ENCODE measurements at places on chromosomes 5 and 9.

GRCh38 chr5:168187614-168188013 is 103.8 kb upstream of the WWC1 start:
- DNase-seq: no peak

DNA sequence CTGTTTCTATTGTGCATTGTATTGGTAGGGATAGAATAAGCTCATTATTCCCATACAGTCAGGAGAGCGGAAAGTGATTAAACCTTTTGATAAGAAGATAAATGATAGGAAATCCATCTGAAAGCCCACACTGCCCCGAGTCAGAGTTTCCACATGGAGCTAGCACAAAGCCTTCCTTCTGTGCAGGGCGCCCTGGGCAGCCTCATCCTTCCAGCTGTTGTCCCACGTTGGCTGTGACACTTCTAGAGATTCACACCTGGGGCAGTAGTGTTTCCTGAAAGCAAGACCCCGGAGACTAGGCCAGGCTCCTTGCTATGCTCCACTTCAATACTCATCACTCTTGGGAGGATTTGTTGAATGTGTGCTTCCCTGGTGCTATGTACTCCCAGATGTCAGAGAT is 172.4 kb downstream of the SEMA6A start:
- no peak for DNase-seq

DNA sequence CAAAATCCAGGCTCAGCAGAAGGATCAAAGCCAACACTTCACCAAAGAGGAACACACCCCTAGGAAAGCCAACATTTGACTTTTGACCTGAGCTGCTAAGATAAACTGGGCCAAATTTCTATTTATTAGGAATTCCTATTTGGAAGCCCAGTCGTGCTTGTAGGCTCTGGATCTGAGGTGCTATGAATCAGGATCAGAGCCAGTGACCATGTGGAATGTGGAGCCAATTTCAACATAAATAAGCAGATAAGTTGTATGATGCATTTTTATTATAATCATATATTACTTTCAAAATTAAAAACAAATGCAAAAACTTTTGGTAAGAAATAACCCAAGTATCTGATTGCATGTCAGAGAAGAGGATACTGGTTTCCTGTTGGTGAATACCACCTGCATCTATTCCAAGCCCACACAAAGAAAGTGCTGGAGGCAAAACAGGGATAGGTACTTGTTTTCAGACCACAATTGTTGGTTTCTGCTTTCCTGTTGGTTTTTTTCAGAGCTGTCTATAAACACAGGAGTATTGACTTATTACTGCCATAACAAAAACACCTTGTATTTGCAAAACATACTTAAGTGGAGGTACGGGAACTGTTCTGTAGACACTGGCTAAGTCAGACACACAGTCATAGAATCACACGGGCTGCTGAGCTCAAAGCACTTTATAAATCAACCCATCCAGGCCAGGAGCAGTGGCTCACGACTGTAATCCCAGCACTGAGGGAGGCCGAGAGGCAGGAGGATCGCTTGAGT is 52.8 kb downstream of the ARL15 start:
- DNase-seq: no peak

GRCh38 chr5:143405063-143405848 is 1.8 kb upstream of the NR3C1 start:
- peak; percentile 51 for DNase-seq

GRCh38 chr5:178458140-178458539 is 132.1 kb downstream of the COL23A1 start:
- DNase-seq: no peak

- DNase-seq: no peak
These were observed 10.5 kb downstream of the ECSCR start for GRCh38 chr5:139451878-139452660.

- no peak for DNase-seq
These were observed 153.9 kb downstream of the CSNK1G3 start for GRCh38 chr5:123665822-123666371.

- DNase-seq: no peak
These were observed 552.0 kb upstream of the KLF4 start for GRCh38 chr9:108041551-108041950.

DNA sequence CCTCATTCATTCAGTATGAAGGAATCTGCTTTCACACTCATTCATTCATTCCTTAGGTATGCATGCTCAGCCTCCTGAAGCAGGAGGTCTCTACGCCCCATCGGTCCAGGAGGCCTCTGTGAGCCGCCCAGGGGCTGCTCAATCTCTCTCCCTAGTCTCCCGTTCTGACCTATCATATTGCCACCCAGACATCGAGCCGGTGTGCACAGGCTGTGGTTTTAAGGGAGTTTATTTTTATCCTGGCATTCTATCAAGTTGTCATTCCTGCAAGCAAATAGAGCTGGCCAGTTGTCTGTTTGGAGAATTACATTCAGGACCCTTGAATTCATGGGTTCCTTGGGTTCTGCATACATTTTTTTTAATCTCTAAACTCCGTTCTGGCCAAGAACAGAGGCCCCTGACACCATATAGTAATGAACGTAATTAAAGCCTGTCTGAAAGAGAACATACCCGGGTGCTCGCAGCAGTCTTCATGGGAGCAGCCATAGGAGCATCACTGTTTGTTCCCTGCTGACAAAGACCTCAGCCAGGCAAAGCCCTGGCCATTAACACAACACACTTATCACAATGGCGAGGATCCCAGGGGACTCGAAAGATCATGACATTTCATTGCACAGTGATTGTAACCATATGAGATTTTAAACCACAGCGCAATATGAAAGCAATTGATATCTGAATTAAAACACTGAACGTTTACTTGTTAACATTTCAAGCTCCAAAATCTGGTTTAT is 80.9 kb downstream of the ADAMTS16 start:
- DNase-seq: no peak

GRCh38 chr5:24512423-24512822 is 132.4 kb downstream of the CDH10 start:
- no peak for DNase-seq

- DNase-seq: no peak
These were observed 1.4 kb upstream of the ENC1 start for GRCh38 chr5:74641735-74642542.

- no peak for DNase-seq
These were observed 42.4 kb downstream of the RHOBTB3 start for GRCh38 chr5:95773335-95774059.

GRCh38 chr9:127411122-127411521 is 13.1 kb upstream of the ZNF79 start:
- DNase-seq: no peak

- no peak for DNase-seq
These were observed 48.6 kb upstream of the ADCY2 start for GRCh38 chr5:7347377-7347776.

DNA sequence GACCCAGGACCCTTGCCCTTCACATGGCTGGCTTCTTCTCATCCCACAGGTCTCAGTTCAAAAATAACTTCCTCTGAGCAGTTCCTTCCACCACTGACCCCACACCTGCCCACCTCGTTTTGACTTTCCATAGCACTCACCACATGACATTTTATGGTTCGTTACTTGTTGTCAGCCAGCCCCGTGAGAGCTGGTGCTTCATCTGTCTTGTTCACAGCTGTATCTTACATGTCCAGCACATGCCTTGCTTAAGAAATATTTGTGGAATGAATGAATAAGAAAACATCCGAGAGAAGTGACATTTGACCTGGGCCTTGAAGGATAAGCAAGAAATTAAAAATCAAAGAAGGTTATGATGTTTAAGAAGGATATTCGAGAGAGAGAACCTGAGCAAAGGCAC is 193.9 kb downstream of the RFK start:
- no peak for DNase-seq

DNA sequence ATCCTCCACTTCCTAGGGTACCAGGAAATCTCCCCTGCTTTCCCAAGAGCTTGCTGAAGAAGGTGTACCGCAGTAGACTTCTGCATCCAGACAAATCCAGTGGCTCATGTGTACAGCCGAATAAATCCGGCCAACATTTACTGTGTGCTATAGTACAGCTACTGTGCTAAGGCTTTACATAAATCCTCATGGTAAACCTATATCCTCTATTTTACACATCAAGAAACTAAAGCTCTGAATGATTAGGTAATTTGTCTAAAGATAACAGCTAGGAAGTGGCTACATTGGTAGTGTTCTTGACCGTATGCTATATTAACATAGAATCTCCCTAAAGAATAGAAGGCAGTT is 511 bp upstream of the WDR41 start:
- DNase-seq: no peak

DNA sequence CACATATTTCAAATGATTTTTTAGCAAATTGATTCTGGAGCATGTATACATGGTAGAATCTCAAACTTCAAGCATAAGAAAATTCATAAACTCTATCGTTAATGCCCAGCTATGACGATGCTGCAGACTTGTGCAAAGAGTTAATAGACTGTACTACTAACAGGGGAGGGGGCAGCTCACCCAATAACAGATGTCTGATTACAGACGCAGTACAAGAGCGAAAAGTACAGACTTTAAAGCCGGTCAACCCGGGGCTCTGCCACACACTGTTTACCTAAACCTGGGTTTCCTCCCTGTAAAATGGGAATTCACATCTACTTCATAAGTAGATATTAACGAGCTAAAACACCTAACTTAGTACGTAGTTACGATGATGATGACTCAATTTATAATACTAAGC is 651 bp downstream of the TRIM23 start:
- no peak for DNase-seq

GRCh38 chr9:72844440-72844768 is 108.4 kb downstream of the ALDH1A1 start:
- no peak for DNase-seq

- no peak for DNase-seq
These were observed 272.2 kb downstream of the AUH start for GRCh38 chr9:91089405-91090129.

DNA sequence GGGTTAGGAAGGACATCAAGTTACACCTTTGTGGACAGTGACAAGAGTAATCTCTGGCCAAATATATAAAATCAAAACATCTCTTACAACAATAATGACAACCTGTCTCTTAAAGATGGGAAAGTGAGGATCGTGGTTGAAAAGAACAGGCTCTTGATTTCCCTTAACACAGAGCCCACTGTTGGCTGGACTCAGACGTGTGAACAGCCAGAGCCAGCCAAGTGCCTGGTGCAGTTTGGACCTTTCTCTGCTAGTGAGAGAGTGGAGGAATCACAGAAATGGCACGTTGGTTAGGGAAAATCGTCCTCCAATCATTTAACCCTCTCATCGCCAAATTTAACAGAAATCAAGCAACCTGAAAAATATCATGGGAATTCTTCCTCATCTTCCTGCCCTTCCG is 131.3 kb downstream of the GNA14 start:
- DNase-seq: no peak

DNA sequence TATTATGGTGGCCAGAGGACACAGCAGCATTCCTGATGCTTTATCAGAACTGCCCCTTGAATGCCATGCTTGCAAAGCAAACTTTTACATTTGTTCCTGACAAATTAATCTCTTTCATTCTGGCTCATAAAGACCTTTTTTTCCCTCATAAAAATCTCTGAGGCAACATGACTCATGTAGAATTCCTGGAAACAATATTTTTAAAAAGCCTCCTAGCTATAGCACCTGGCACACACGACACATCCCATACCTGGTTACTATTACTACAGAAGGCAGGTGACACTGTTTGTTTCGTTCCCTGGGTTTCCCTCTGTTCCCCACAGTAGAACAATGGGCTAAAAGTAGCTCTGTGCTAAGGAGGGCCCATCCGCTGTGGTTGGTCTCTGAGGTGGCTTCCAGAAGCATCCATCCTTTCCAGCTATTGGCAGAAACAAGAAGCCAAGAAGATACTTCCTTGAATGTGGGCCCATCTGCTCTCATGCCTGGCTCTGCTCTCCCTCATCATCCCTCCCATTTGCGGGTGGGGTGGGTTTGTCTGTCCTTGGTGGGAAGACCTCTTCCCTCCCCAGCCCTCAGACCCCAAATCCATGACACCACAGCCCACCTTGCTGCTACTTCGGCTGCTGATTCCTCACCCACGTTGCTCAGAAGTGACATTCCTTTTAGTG is 59.1 kb downstream of the GALNT12 start:
- no peak for DNase-seq

GRCh38 chr5:129413570-129413969 is 46.5 kb upstream of the ADAMTS19 start:
- no peak for DNase-seq

DNA sequence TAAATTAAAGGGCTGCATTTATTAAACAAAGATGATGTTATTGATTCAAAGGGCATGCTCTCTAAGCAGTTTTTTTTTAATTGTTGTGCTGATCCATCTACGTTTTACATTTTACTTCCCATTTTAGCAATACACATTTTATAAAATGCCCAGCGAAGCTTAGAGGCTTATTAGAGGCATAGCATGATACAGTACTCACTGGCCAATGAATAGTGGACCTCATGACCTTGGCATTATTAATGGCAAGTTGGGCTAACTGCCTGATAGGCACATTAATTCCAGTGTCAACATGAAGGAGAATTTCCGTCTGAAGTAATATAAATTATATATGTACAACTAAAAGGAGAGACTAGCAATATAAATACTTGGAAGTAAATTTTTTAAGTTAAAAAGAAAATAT is 837.2 kb downstream of the EFNA5 start:
- no peak for DNase-seq

- DNase-seq: no peak
These were observed 4.4 kb downstream of the FRRS1L start for GRCh38 chr9:109162677-109163076.

DNA sequence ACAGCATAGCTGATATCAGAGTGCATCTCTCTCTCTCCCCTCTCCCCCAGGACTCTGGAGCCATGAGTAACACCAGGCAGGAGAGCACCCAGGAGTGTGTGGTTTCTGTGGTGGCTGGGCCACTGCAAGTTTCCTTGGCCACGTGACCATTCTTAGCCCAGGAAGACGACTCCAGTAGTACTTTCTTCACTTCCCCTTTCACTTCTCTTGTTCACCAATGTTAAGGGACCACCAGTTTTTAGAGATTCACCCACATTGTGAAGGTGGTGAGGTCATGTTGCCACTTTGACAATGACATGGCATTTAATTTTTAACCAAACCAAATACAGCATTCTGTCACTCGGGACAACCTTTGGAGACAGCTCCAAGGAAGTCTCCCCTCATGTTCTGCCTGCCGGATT is 17.9 kb upstream of the DAPK1 start:
- no peak for DNase-seq

GRCh38 chr9:120868339-120868675 is 8.7 kb downstream of the PHF19 start:
- DNase-seq: no peak

- no peak for DNase-seq
These were observed 36.8 kb upstream of the BARHL1 start for GRCh38 chr9:132545578-132545977.

- DNase-seq: no peak
These were observed 1129.2 kb downstream of the DTWD2 start for GRCh38 chr5:117859176-117859575.

GRCh38 chr9:96009690-96010472 is 134.4 kb downstream of the ERCC6L2 start:
- no peak for DNase-seq

- no peak for DNase-seq
These were observed 462.6 kb upstream of the PAPPA start for GRCh38 chr9:115690786-115691496.

- no peak for DNase-seq
These were observed 75.0 kb downstream of the PBX3 start for GRCh38 chr9:125822160-125822559.

GRCh38 chr9:137963525-137963924 is 85.9 kb downstream of the CACNA1B start:
- no peak for DNase-seq

- no peak for DNase-seq
These were observed 12.6 kb upstream of the STXBP1 start for GRCh38 chr9:127599550-127599891.

- DNase-seq: no peak
These were observed 82.2 kb downstream of the SMIM23 start for GRCh38 chr5:171867786-171868185.
